ENCODE measurements at places on chromosomes 3 and 15.

DNA sequence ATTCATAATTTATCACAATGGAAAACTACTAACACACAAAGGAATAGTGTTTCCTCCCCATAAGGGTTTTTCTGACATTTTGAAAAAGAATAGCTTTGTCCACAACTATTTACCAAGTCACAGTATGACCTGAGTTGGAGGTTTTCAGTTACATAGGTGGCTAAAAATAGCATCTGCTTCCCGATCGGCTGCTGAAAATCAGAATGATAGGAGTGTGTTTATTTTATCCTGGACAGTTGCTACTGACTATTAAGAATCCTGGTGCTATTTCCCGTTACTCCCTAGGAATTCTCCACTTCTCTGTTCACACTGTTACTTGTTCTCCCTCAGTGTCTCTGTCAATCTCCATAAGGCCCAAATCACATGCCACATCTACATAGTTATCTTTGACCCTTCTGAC, 353.9 kb upstream of the RARB start:
- ATAC-seq: no peak

DNA sequence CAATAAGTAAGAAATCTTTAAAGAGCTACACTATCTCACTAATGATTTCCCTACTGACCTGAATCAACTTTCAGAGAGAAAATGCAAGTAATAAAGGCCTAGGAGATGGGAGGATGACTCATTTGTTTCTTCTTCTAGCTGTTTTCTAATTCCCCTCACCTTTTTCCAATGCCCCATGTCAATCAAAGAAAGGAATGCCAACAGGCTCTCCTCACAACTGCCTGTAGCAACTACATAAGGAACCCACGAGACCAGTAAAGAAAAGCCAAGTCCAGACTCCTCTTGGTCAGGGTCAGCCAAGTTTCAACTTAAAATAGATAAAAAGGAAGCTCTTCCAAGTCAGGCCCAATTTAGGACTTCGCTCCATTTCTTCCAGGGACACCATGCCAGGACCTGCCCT, 201.9 kb downstream of the TNIK start:
- no peak for ATAC-seq

- no peak for ATAC-seq
Measured at GRCh38 chr3:116034086-116034485, 410.8 kb downstream of the GAP43 start.

- ATAC-seq: no peak
Measured at GRCh38 chr3:8627201-8627940, 17.2 kb downstream of the SSUH2 start.

DNA sequence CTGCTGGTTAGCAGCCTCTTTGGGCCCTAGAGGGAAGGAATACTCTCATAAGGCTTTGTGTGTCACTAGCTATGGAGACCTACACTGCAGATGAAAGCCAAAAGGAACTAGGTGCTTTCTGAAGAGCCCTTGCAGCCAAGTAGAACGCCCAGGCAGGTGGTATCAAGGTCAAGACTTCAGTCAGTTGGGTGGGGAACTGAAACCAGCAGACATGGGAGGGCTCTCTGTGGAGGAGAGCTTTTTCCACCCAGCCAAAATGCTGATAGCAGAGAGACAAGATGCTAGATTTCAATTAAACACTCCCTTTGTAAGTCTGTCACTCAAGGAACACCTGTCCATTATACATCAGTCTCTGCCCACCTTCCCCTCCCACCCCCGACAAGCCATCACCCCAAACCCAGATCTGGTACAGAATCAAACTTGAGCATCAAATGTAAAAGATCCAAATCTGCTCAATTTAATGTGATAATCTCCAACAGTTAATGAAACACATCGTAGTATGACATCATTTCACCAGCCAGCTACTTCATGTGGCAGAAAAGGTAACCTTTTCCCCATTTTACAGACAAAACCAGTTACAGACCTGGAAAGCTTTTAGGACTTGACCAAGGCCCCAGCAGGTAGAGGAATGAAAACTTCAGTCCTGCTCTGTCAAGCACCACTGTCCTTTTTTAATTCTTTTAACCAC, 14.6 kb downstream of the MRPS25 start:
- peak; percentile 97 for ATAC-seq
